ENCODE measurements at places on chromosomes 11 and 22.

- no peak for DNase-seq
Measured at GRCh38 chr11:113549611-113550578, 74.7 kb upstream of the DRD2 start.

- no peak for DNase-seq
Measured at GRCh38 chr22:36963302-36963701, 49.9 kb downstream of the CSF2RB start.

DNA sequence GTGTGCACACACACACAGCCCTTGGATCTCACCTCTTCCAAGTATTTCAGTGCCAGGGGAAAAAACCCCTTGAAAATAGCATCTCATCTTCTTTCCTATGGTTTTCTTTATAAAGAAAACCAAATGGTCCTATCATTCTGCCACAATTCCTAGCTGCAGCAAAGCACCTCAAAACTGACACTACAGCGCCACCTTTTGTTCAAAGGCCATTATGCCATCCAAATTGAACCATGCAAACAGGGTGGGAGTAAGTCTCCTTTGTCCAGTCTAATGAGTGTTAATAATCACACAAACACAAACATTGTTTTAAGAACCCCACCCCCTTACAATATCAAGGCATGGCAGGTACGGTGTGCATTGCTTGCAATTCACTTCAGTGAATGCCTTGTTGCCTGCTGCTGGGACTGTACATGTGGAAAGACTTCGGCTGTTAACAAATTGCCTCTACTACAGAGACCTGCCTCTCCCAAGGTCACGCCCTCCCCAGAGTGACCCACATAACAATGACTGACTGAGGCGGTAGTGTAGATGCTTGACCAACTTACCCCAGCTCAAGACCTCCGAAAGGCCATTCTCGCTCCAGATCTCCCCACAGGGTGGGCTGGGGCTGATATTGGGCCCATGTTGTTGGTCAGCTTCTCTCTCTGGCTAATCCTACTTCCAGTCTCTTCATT is 31.7 kb downstream of the FAM181B start:
- DNase-seq, result peak; percentile 42

DNA sequence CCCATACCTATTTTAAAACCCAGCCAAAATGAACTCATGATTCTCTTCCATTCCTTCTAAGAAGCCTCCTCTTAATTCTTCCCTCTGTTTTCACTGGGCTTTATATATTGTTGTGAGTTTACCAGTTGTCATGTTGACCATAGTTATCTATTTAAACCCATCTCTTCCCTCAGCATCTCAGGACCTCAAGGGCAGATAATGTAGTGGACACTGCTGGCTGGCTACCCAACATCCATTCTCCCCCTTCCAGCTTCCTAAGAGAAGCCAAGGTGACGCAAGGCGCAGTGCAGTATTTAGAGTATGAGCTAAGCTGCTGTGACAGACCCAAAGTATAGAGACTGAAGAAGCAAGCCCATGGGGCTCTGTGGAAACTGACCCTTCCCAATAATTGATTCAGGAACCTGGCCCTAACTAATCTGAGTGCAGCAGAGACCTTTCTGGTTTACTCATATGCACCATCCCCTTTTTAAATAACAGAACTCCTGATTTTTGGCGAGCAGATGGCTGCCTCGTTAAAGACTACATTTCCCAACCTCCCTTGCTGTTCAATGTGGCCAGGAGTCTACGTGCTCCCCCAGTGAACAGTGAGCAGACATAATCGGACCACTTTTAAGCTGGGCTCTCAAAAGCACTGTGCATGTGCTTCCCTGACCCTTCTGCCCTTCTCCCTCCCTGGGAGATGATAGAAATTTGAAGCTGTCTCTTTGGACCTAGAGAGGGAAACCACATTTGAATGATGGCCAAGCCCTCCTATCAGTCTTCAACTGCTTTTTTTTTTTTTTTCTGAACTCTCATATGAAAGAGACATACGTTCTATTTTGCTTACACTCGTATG is 28.1 kb upstream of the CREB3L1 start:
- no peak for DNase-seq

- no peak for DNase-seq
Measured at GRCh38 chr22:29569011-29569678, 11.8 kb downstream of the NIPSNAP1 start.

- no peak for DNase-seq
Measured at GRCh38 chr22:17430412-17430811, 61.2 kb downstream of the CECR2 start.

DNA sequence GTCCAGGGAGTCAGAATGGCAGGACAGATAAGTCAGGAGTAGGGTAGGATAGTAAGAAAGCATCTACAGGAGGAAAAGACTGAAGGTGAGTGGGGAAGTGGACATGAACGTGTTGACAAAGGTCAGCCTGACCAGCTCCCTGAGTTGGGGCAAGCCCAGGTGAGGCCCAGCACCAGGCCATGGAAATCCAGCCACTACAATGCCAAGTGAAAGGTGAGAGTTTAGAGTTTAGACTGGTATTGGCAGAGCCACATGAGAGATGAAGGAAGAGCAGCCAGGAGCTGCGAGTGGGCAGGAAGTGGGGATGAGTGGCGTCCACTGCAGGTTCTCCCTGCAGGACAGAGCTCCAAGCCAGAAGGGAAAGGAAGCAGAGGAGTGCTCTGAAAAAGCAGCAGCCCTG is 16.5 kb upstream of the SMCO4 start:
- DNase-seq, result no peak

Data from activated T-cell treated with anti-CD3 and anti-CD28 coated beads, Interleukin-2, amount 50 U/mL, for 48 hours (primary cell).